ENCODE measurements at places on chromosomes 7 and 10.

DNA sequence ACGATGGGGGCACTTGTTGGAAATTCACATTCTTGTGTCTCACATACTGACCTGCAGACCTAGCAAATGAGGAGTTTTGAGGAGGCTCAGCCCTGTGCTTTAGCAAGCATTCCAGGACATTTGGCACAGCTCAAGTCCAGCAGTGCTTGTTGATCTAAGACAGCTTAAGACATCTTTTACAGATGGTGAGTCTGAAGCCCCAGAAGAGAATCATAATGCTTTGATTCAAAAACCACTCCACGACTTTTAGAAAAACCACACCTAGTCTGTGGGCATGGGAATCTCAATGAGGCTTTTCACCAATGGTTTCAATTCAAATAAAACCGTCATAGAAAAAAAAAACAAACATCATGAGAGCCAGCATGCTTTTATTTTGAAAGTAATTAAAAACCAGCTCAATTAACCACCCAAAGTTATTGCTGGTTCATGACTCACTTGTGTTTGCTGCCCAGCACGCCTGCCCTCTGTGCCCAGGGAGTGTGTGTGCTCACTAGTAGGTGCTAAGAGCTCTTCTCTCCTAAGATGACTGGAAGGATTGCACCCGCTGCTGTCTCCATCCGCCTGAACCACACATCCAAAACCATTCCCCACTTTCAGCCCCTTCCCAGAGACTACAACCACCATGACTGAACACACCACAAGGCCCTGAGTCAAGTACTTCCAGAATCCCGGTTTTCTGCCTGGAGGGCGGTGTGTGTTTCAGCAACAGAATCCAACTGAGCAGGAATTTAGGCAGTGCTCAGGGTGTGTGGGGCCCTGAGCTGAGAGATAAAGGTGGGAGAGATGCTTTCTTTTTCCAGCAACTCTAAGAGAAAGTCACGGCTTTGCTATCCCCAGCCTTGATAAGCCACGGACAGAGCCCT is 130.2 kb upstream of the ADAM12 start:
- DNase-seq, result peak; percentile 58

GRCh38 chr10:17731331-17732020 is 20.5 kb upstream of the TMEM236 start:
- DNase-seq, result no peak

GRCh38 chr7:72438491-72438890 is 26.4 kb upstream of the CALN1 start:
- DNase-seq, result no peak

GRCh38 chr10:10432296-10433035 is 585.2 kb upstream of the CELF2 start:
- no peak for DNase-seq

GRCh38 chr10:52420656-52421055 is 106.6 kb downstream of the DKK1 start:
- DNase-seq, result peak; percentile 23

GRCh38 chr7:32564542-32564941 is 69.3 kb downstream of the AVL9 start:
- DNase-seq, result no peak

- no peak for DNase-seq
Observed at GRCh38 chr10:45265996-45266395, 49.4 kb downstream of the OR13A1 start.

DNA sequence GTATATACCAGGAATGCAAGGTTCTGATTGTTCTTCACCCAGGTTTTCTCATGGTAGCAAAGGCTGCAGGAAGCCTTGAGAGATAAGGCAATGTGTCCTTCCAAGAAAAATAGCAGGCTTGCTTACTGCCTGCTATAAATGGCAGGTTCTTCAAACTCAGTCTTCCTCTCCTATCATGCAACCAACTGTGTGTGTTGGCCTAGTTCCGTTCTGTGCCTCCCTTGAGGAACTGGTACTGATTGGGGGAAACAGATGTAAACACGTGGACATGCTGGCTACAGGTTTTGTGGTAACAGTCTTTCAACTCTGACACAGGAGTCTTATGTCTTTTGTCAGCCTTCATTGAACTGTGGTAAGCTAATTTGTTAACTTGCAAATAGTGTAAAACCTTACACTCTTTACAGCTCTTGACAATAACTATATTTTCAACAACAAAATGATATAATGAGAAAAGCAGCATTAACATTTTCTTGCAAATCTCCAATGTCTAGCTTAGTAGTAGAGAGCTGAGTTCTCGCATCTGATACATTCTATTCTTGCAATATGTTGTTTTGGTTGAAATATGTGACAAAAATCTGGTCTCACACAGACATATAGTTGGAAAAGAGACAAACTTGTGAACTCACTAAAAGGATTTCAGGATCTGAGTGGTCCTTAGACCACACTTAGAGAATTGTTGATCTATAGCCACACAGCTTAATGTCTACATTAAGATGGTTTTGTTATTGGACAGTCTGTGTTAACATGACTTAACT is 54.7 kb upstream of the LSM8 start:
- DNase-seq, result no peak

DNA sequence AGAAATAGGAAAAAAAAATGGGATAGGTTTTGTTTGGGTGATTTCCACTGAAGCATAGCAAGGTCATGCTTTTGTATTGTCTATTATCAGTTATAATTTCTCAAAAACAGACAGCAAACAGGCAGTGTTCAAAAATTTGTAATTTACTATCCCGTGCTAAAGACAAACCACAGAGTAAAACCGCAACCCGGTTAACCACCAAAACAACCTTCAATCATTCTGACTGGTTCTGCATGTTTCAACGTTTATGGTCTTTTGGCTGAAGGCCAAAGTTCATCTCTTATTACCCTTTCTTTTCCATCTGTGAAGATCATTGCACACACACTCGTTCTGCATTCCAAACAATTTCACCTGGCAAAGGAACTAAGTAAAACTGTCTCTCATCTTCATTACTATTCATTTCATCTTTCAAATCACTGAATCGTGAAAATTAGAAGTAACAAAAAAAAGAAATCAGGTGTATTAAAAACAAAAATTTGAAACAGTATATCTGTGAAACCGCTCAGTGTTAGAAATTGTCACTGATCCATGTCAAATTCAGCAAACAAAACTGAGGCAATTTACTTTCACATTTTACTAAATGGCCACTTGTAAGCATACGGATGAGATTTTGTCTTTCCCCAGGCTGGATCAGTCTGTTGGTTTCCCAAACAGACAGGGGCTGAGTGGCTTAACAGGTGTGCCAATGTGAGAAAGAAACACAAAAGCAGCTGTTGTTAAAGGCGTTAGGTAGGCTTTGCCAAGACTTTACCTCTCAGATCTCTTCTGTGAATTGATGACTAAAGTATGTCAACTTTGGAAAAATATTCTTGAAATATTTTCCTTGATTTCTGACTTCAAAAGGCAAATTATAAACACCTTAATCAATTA is 539.6 kb downstream of the CNTNAP2 start:
- no peak for DNase-seq

- no peak for DNase-seq
Observed at GRCh38 chr10:48939790-48940325, at the start of gene LRRC18. Gene LRRC18, minus strand, starts transcription at chr10:48939840. Its CDS starts 25,685 bp downstream, at chr10:48914155.

DNA sequence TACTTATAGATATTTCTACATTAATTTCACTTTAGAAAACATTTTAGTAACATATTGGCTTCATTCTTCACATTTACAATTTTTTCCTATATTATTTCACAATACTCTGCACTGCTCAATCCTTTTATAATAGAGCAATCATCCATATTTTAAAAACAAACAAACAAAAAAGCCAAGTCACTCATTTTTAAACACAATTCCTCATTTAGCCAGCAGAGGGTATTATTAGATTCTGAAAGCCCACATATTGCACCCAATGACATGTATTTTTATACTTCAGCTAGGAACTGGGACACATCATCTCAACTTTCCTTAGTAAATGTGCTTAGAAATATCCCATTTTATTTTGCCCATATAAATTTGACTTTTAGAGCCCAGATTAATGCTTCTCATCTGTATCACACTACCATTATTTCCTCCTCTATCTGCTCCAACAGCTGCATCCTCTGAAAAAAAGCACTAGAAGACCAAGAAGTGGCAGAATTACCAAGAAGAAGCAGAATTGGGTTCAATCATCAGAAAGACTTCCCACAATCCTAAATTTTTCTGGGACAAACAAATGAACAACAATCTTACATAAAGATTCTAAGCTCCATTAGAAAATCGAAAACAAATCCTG is 29.5 kb downstream of the CTNNA3 start:
- no peak for DNase-seq

GRCh38 chr10:25725917-25726716 is 207.9 kb upstream of the MYO3A start:
- DNase-seq, result peak; percentile 54

- no peak for DNase-seq
Observed at GRCh38 chr7:97020601-97020995, 4.0 kb downstream of the DLX5 start.

DNA sequence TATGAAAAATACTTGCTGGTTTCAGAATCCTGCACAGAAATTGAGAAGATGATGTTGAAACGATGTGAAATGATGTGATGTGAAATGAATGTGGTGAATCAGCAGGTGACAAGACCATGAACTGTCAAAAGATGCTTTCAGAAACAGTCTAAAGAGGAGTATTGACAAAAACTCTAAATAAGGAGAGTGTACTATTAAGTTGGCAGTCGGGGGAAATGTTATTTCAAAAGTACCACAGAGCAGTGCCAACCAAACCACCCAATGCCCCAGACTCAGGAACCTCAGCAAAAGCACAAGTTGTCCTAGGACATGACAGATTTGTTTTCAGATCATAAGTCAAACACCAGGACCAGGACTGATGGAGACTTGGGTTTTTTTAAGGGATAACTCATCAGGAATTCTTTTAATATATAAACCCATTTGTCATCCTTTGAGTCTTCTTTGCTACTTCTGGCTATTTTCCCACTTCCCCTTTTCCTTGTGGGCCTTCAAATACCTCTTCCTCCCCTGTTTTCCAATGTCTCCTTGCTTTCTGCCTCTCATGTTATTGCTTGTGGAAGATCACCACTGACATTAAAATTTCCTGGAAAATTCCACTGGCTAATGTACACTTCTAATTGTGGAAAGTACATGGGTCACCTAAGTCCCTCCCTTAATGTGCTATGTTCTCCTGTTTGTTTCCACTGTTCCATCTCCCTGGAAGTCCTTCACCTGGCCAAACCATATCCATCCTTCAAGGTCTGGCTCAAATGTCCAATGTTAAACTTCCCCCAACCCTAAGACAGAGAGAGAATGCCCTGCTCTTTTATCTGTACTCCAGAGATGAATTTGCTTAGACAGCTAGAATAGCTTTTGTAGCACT is 10.2 kb upstream of the PPP1R3C start:
- DNase-seq, result no peak
